ENCODE measurements at places on chromosomes 6 and 20. TPM values are rescaled to one million over a fixed set of nuclear protein-coding genes. Genes with fewer than 3 reads are reported as not detected.

Gene MAS1
- not detected for polyA plus RNA-seq

- H3K27ac ChIP-seq, result no peak overlapping the region
- H3K4me1 ChIP-seq, result no peaks in the 10 kb centered on the region
- no peak for DNase-seq
- H3K4me3 ChIP-seq, result no peak overlapping the region
These were observed 611.7 kb downstream of the UTRN start for GRCh38 chr6:144896871-144897270.

Gene USP49
- polyA plus RNA-seq, result 0.66 TPM

GRCh38 chr20:59141818-59142581, 21.6 kb upstream of the ZNF831 start:
- peaks cover 11% of the 10 kb centered on the region for H3K4me1 ChIP-seq
- no peak overlapping the region for H3K4me3 ChIP-seq
- no peak for DNase-seq
- no peak overlapping the region for H3K27ac ChIP-seq

DNA sequence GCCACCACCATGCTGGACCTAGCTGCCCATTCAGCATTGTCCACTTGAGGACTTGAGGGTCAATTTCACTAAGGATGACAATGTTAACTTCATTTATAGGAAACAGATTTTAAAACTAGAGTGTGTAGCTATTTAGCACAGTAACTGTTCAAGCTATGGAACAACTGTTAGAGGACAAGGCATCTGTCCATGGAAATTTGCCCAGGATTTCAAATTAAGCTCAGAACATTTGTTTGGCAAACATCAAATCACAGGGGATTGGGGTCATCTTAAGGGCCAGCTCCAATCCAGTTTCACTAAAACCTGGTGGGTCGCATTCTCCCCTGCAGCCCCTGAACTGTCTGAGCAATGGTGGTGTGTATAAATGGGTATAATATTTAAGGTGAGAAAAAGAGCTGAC, 35.1 kb downstream of the PM20D2 start:
- H3K4me3 ChIP-seq, result no peak overlapping the region
- DNase-seq, result no peak
- H3K36me3 ChIP-seq, result no peaks in the 10 kb centered on the region

- H3K27me3 ChIP-seq, result no peaks in the 10 kb centered on the region
- H3K4me1 ChIP-seq, result peaks cover 33% of the 10 kb centered on the region
- H3K4me3 ChIP-seq, result no peak overlapping the region
- peak; percentile 72 for DNase-seq
- H3K27ac ChIP-seq, result peak overlapping the region; percentile 83
These were observed 4.4 kb upstream of the CST3 start for GRCh38 chr20:23641936-23642751.

- H3K36me3 ChIP-seq, result no peaks in the 10 kb centered on the region
- H3K27me3 ChIP-seq, result no peaks in the 10 kb centered on the region
These were observed 291.4 kb upstream of the QKI start for GRCh38 chr6:163123098-163123497.

DNA sequence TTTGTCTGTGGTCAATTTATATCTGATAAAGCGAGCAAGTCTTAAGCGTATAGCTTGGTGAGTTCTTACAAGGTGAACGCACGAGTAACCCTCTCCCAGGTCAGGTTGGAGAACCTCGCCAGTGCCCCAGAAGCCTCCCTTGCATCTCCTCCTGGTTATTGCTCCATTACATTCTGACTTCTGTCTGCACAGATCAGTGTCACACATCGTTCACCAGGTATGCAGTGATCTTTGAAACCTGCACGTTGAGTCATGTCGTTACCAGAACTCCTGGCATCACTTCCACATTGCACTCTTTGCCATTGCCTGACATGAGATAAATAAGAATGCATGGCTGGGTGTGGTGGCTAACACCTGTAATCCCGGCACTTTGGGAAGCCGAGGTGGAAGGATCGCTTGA, 44.2 kb downstream of the AKAP12 start:
- H3K36me3 ChIP-seq, result no peaks in the 10 kb centered on the region
- no peaks in the 10 kb centered on the region for H3K4me1 ChIP-seq
- H3K4me3 ChIP-seq, result no peak overlapping the region

DNA sequence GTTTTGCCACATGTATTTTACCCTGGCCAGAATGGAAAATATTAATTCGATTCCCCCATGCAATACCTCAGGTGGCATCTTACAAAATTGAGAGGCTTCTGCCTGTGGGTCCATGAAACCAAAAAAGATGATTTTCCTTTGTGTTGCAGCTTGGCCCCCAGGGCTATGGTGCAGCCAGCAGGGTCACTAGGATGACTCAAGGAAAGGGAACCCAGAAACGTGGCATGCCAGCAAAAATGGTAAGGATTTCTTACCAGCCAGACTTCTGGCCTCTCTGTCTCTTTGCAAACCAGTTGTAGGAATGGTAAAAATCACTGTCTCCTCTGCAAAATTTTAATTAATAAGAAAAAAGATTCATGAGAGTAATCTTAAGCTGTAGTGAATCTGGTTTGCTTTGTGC, 11.6 kb upstream of the TAAR9 start:
- no peaks in the 10 kb centered on the region for H3K36me3 ChIP-seq
- H3K27ac ChIP-seq, result no peak overlapping the region
- no peak for DNase-seq
- no peaks in the 10 kb centered on the region for H3K27me3 ChIP-seq
- no peak overlapping the region for H3K4me3 ChIP-seq

- no peak overlapping the region for H3K27ac ChIP-seq
These were observed 161.0 kb downstream of the KHDC1L start for GRCh38 chr6:73064266-73064665.

DNA sequence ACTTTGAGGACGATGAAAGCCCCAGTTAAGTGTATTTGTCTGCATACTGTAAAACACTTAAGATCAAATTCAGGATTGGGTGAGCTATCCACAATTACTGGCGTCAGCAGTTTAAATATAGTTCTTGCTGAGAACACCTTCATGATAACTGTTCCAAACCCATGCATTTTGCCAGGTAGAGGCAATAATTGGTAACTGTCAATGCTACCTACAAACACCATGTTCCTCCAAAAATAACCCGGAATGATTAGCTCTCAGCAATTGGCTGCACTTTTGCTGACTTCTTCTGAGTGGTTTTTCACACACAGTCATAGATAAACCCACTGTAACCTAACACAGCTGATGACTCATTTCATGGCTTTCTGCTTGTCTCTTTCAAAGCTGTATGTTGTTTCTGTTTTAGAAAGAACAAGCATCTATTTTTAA, 1358.6 kb upstream of the GJE1 start:
- no peak for DNase-seq
- no peaks in the 10 kb centered on the region for H3K36me3 ChIP-seq
- H3K27ac ChIP-seq, result peak overlapping the region; percentile 6
- H3K4me1 ChIP-seq, result peaks cover 16% of the 10 kb centered on the region

GRCh38 chr20:18404172-18404571, 62.7 kb downstream of the DZANK1 start:
- H3K36me3 ChIP-seq, result no peaks in the 10 kb centered on the region
- H3K27me3 ChIP-seq, result no peaks in the 10 kb centered on the region
- no peak for DNase-seq
- H3K4me1 ChIP-seq, result no peaks in the 10 kb centered on the region
- no peak overlapping the region for H3K4me3 ChIP-seq

GRCh38 chr20:20744170-20744725, 31.8 kb upstream of the RALGAPA2 start:
- H3K27me3 ChIP-seq, result no peaks in the 10 kb centered on the region
- H3K36me3 ChIP-seq, result no peaks in the 10 kb centered on the region
- H3K4me3 ChIP-seq, result peak overlapping the region; percentile 55
- DNase-seq, result no peak
- peaks cover 48% of the 10 kb centered on the region for H3K4me1 ChIP-seq
- peak overlapping the region; percentile 92 for H3K27ac ChIP-seq

DNA sequence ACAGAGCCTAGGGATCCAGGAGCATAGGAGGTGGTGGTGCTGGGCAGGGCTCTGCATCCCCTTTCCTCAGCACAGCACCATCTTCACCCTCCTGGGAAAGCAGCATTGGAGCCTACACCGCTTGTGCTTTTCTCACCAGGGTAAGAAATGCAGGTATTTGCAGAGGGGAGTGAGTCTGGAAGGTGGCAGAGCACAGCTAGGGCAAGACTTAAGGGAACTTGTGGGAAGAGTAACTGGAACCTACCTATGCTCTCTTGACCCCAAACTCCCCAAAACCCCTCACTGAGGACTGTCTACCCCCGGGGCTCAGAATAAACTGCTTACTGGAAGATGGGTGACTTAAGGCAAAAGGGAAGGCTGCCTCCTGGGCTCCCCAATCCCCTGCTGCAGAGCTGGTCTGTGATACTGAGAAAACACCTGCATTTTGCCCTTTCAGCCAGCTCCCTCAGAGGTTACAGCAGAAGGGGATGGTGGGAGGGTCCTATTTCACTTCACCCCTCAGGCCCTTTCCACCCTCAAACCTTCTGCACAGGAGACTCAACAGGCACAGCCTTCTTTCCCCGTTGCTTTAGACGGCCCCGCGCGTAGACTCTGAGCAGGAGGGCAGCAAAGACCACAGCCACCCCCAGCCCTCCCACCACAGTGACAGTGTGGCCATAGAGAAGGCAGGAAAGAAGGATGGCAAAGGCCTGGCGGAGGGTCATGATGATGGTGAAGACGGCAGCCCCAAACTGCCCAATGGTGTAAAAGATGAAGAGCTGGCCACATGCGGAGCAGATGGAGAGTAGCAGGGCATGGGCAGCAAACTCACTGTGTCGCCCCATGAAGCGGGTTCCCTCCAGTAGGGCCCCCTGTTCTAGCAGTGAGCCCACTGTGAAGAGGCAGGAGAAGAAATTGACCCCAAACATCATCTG, 2.9 kb downstream of the SLC35B2 start:
- no peaks in the 10 kb centered on the region for H3K27me3 ChIP-seq
- no peak overlapping the region for H3K4me3 ChIP-seq
- peaks cover 44% of the 10 kb centered on the region for H3K4me1 ChIP-seq
- peaks cover 15% of the 10 kb centered on the region for H3K36me3 ChIP-seq

Gene FBXL4
- 3.4 TPM for polyA plus RNA-seq

Gene HCK
- 1.2 TPM for polyA plus RNA-seq

DNA sequence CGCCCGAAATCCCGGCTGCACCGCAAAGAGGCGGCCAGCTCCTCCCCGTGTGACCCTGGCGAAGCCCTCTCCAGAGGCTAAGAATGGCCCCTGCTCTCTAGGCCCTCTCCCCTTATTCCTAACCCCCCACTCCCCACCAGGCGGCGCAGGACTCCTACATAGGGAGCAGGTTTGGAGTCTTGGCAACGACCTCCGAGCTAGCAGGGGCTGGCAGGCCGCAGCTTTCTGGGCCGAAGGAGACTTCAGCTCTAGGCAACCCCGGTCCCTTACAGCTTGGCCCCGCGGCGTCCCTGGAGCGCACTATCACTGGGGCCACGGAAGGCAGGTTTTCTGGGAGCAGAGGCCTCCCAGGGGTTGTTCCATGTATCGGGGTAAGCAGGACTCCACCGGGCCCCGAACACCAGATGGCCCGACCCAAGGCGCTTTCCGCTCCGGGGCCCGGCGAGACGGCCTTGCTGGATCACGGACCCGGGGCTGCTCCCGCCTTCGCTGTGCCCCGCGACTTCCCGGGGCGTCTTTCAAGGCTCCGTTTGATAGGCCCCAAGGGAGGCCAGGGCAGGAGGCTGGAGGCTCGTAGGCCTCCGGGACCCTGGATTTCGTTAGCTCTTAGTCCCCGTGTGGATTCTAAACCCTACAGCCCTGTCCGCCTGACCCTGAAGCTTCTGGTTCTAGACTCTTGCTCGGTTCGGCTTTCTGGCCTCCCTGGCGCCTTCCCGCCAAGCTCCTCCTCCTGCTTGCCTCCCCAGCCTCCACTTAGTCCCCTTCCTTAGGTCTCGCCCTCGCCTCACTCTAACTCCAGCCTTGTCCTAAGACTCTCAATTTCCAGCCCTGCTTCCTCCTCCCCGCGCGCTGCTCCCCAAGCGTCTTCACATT, 1.9 kb downstream of the SLC32A1 start:
- H3K27me3 ChIP-seq, result peaks cover 100% of the 10 kb centered on the region
- H3K4me3 ChIP-seq, result no peak overlapping the region
- no peak overlapping the region for H3K27ac ChIP-seq
- H3K36me3 ChIP-seq, result no peaks in the 10 kb centered on the region
- DNase-seq, result no peak

DNA sequence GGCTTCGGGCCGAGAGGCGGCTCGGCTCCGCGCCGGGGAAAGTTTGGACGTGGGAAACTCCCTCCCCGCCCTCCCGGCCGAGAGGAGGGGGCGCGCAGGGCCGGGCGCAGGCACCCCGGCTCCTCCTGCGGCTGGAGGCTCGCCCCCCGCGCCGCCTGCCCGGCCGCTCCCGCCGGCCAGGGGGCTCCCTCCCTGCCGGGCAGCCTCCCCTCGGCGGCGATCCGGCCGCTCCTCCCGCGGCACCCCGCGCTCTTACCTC, 370 bp downstream of the CDH22 start:
- DNase-seq, result no peak
- no peak overlapping the region for H3K27ac ChIP-seq
- no peaks in the 10 kb centered on the region for H3K36me3 ChIP-seq
- peaks cover 17% of the 10 kb centered on the region for H3K27me3 ChIP-seq
- H3K4me3 ChIP-seq, result peak overlapping the region; percentile 63
- H3K4me1 ChIP-seq, result no peaks in the 10 kb centered on the region

Gene LAMA4
- polyA plus RNA-seq, result 3.6 TPM

- H3K27ac ChIP-seq, result no peak overlapping the region
- no peaks in the 10 kb centered on the region for H3K4me1 ChIP-seq
- no peaks in the 10 kb centered on the region for H3K36me3 ChIP-seq
- peaks cover 4% of the 10 kb centered on the region for H3K27me3 ChIP-seq
These were observed 20.7 kb downstream of the CRYBG1 start for GRCh38 chr6:106381223-106381622.

DNA sequence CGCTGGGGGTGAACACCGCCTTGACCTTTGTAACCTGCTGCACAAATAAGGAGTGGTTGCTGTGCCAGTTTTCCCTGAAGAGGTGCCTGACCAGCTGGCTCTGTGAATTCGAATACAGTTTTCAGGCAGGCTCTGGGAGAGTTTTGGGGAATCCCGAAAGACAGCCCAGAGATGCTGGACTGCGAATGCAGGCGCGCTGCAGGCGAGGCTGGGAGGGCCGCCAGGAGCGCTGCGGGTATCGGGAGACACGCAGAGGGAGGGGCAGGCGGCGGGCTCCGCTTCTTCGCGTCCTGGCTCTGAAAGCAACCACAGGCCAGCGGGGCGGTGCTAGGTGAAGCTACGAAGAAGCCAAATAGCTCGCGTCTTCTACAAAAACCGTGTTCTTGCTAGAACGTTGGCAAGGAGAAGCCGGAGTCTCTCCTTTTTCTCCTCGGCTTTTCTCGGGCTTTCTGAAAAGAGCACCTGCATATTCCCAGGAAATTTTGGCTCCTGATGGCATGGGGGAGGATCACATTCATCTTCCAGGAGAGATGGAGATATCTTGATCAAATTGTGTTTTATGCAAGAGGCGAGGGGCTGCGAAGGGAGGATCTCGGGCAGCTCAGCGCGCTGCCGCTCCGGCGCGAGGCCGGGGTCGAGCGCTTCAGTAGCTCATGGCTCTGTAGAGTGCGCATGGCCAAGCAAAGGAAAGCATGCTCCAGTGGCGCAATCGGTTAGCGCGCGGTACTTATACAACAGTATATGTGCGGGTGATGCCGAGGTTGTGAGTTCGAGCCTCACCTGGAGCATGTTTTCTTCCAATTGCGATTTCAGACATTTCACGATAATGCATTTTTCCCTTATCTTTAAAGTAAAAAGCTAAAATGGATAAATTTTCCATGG, 158.1 kb upstream of the ZNF184 start:
- peaks cover 7% of the 10 kb centered on the region for H3K27me3 ChIP-seq
- H3K27ac ChIP-seq, result no peak overlapping the region
- no peaks in the 10 kb centered on the region for H3K36me3 ChIP-seq
- H3K4me1 ChIP-seq, result no peaks in the 10 kb centered on the region
- peak overlapping the region; percentile 39 for H3K4me3 ChIP-seq
- DNase-seq, result no peak
